ENCODE measurements at places on chromosomes 11 and 22.

DNA sequence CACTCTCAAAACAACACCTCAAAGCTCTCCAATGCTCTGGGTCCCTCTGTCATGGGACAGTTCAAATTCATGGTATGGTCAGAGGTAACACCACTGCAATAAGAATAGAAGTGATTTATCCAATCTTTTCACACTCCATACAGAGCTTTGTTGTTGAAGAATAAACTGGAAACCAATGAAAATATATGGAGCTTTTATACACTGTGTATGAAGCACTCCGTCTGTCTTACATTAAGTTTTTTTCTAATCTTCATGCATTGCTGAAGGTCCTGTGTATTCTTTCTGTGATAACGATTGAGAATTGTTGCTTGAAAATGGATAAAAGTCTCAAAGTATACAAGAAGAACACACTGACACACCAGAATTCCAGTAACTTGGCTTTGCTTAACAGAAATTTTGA lies 603.7 kb upstream of the LUZP2 start:
- DNase-seq, result no peak

- DNase-seq, result peak; percentile 61
These were observed 10.5 kb downstream of the TOLLIP start for GRCh38 chr11:1298695-1299492.

GRCh38 chr11:132714859-132715440 lies 817.4 kb downstream of the OPCML start:
- DNase-seq, result no peak

- no peak for DNase-seq
These were observed 33.7 kb downstream of the CSRP3 start for GRCh38 chr11:19168090-19168489.
